ENCODE measurements at places on chromosomes 7 and 10.

GRCh38 chr7:54827734-54828133 lies 68.7 kb upstream of the SEC61G start:
- peak; percentile 90 for DNase-seq

GRCh38 chr7:2954433-2954853 lies 89.2 kb downstream of the CARD11 start:
- DNase-seq: peak; percentile 7

DNA sequence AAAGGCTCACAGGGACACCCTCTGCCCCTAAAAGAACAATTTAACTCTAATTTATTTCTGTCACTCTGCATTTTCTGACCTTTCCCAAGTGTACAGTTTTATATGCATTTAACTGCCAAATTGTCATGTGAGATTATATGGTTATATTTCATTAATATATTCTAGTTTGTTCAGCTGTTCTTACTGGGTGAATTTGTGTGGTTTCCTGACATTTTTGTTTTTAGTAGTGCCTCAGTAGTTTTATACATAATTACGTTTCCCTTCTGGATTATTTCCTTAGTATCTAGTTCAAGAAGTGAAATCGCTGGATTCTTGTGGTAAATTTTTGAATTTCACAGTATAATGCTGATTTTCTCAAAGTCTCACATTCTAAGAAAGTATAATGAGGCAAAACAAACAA lies 41.3 kb downstream of the EGFR start:
- DNase-seq: no peak

DNA sequence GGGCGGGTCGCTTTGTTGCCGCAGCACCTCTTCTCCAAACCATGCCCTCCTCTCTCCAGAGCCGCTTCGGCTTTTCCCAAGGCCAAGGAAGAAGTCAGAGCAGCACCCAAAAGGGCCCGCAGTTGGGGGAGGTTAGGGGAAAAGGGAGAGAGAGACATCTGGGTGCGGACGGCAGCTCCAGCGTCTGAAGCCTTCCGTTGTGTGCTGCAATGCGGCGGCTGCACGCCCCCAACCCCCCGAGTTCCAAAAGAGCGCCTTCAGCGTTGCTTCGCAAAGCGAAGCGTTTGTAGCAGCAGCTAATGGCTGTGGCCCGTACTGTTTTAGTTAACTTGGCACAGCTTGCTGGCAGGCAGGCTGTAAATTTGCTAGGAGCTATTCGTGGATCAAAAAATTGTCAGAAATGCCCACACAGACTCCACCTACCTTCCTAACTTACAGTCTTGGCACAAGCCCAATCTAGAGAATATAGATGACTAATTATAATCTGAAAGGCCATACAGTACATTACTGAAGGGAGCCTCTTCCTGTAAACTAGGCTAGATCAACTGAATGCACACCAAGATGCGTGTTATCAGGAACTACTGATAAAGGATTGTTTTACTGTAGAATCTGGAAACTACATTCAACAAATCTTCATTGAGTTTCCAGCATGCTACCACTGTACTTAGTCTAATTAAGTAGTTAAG lies 1.1 kb upstream of the KBTBD2 start:
- peak; percentile 72 for DNase-seq
